ENCODE measurements at places on chromosomes 16 and 17.
A peak's percentile ranks its signal among the peaks of the same experiment; 100 is the strongest.

GRCh38 chr17:55201308-55201932, 63.3 kb upstream of the HLF start:
- DNase-seq, result no peak

DNA sequence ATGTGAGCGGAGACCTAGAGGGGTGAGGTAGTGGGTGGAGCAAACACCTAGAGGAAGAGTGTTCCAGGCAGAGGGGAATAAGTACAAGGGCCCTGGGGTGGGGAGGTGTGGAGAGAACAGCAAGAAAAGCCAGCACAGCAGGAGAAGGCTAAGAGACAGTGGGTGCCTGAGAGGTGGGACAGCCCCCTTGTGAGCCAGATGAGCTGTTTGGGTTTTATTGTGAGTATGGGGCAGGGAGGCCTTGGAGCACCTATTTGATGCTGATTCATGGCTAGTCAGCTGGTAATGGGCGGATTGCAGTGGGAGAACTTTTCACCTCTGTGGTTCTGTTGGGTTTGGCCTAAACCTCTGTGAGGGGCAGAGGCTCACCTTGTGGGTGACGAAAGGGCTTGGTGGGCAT, 68.4 kb downstream of the ABCC1 start:
- DNase-seq, result no peak

DNA sequence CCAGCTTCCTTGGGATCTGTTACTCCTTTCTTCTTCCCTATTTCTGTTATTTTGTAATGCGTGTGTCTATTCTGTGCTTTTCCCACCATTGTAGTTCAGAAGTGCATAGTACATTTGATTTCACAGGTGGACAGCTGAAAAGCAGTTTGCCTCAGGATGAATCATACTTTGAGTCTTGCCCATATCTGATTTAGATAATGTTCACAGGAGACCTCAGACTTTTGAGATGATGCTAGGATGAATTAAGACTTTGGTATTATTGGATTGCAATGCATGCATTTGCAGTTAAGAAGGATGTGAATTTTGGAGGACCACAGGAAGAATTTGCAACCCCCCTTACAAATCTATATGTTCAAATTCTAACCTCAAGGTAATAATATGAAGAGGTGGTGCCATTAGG, 769.6 kb downstream of the CDH11 start:
- DNase-seq, result no peak

- no peak for DNase-seq
Measured at GRCh38 chr16:49716339-49716934, 139.5 kb downstream of the ZNF423 start.

- no peak for DNase-seq
Measured at GRCh38 chr17:33201283-33201682, 91.8 kb downstream of the ASIC2 start.

DNA sequence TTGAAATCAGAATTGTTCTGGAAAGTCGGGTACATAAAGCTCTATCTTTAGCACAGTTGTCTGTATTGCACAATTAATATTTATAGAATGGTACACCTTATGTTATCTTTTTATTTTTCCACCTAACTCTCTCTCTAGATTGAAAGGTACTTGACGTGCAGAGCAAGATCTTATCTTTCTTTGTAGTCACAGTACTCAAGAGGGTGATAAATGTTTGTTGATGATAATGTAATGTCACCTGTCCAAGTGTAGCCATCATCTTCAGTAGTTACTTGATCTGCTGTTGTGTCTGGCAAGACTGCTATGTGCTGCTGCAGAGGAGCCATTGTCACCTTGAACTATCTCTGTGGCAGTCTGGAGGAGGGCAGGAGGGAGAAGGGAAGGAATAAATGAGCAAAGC, 5.3 kb downstream of the HMOX2 start:
- no peak for DNase-seq

- peak; percentile 24 for DNase-seq
Measured at GRCh38 chr17:78661093-78661770, 84.0 kb upstream of the DNAH17 start.

GRCh38 chr16:68920349-68920748, 77.0 kb downstream of the TANGO6 start:
- DNase-seq, result no peak

DNA sequence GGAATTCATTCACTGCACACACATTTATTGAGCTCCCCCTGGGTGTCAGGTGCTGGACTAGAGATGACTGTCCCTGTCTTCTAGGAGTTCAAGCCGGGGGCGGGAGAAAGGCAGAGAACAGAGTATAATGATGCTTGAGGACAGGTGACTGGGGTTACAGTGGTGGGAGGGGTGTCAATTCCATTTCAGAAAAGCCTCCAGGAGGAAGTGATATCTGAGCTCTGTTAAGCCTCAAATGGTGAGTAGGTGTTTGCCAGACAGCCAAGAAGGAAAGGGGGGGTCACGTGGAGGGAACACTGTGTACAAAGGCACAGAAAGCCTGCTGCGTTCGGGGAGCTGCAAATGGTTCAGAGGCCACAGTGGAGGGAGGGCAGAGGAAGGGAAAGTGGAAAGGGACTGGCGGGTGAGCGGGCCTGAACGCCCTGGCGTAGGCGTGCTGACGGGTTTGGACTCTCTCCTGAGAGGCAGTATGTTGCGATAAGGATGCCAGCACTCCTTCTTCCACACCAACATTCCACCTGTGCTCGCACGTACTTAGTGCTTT, 9.7 kb upstream of the NXPH3 start:
- no peak for DNase-seq

DNA sequence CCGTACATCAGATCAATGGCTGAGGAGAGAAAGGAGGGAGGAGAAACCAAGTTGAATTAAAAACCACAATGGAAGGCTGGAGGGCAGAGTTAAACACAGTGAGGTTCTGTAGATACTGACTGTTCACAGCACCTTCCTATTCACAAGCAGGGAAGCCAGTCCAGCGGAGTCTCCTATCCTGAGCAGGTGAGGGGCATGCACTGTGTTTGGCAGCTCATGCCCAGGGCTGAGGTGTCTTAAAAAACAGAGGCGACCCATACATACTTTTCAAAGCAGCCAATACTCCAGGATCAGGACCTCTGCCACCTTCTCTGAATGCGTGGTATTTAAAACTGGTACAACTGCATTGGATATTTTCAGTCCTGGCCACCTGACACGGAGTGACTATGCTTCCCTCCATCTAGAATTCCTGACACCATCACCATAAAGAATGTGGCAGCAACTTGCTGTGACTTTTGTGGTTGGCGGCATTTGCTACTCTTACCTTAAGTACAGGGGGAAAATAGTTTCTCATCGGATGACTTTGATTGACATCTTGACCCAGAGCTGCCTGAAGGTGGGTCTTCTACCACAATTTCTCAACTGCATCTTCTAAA, 21.5 kb downstream of the USP22 start:
- DNase-seq, result no peak

- no peak for DNase-seq
Measured at GRCh38 chr16:31335431-31335830, 19.5 kb upstream of the ITGAX start.

DNA sequence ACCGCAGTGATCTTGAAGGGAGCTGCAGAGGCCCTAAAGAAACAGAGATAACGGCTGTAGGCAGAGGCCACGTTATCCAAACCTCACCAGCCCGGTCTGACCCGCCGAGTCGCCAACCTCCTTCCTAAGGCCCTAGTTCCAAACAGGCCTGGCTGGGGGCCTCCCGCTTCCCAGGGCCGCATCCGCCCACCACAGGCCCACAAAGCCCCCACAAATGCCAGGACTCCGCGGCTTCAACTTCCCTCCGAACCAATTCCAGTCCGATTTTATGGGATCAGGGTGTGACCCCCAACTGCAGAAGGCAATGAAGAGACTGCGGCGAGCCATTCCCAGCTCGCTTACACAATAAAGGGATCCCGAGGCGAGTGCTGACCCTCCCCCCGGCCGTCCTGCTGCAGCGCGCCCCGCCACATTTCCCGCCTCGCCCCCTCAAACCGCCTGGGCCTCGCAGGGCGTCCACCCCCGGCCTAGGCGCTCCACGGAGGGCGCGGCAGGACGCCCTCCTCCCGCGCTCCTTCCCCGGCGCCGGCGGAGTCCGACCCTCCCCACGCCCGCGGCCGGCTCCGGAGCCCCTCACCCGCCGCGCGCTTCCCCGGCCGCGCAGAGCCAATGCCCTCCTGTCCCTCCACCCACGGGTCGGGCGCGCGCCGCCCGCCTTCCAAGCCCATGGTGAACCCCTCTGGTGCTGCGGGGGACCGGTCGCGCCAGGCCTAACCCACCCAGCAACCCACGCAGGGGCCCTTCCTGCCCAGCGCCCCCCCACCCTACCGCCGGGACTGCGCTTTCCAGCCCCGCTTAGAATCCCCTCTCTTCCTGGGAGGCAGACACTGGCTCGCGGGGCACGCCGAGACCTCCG, 926 bp downstream of the MYH10 start:
- DNase-seq, result peak; percentile 36

- no peak for DNase-seq
Measured at GRCh38 chr16:54720259-54720658, 210.4 kb upstream of the IRX5 start.

DNA sequence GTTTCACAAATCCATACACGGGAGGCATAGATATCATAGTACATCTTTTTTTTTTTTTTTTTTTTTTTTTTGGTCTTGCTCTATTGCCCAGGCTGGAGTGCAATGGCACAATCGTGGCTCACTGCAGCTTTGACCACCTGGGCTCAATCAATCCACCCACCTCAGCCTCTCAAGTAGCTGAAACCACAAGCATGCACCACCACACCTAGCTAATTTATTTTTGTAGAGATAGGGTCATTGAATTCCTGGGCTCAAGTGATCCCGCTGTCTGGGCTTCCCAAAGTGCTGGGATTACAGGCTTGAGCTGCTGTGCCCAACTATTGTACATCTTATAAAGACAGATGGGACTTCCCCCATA, 3.5 kb upstream of the RAPGEFL1 start:
- no peak for DNase-seq

GRCh38 chr16:51137097-51137496, 14.0 kb downstream of the SALL1 start:
- no peak for DNase-seq

DNA sequence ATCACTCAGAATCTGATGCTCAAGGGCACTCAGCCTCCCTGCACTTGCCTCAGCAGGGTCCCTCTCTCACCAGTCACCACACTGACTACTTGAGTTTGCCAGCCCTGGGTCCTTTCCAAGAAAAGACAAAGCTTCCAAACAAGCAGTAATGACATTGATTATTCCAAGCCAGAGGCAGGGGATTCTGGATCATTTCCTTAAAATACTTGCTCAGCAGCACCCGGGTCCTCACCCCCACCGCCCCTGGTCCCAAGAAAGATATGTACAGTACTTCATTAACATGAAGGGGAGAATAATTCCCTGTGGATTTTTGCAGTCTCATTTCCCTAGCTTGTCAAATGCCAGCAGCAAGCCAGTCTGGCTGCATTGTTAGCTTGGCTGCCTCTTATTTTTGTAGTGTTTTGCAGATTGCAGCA, 83.2 kb upstream of the GNAO1 start:
- no peak for DNase-seq

DNA sequence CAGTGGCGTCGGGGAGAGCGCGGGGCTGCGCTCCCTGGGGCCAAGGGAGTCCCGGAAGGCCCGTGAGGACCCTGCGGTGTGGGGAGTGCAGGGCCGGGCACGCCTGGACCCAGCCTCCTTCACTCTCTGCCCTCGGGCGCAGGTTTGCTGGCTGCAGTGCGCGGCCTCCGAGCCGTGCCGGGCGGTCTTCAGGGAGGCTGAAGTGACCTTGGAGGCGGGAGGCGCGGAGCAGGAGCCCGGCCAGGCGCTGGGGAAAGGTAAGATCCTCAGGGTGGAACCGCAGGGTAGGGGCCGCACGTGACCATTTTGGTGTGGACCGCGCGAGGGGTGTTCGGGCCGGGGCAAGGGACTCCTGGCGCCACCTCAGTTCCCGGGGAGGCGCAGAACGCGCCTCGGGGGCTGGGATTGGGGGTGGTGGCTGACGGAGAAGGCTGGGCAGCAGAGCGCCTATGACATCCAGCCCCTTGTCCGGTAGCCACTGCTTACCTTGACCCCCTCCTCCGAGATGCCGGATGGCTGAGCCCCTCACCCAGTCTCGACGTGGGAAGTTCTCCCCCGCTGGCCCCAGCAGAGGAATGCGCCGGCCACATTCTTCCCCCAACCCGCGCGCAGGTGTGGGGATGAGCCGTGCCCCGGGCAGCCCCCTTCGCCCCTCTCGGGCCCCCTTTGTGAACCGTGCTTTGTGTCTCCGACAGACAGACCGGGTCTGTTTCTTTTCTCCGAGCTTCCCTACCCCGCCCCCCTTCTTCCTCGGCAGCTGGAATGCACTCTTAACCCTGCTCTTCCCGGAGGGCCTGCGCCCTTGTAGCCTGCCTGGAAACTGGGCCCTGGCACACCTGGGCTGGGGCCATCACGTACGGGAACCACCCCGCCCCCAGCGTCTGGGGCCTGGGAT, 631 bp downstream of the CDH3 start:
- no peak for DNase-seq

GRCh38 chr16:23148166-23148512, 1.1 kb downstream of the USP31 start:
- DNase-seq, result no peak

GRCh38 chr16:64077242-64077641, 1044.6 kb downstream of the CDH11 start:
- DNase-seq, result no peak

- peak; percentile 9 for DNase-seq
Measured at GRCh38 chr16:83714286-83714685, 93.5 kb upstream of the HSBP1 start.

DNA sequence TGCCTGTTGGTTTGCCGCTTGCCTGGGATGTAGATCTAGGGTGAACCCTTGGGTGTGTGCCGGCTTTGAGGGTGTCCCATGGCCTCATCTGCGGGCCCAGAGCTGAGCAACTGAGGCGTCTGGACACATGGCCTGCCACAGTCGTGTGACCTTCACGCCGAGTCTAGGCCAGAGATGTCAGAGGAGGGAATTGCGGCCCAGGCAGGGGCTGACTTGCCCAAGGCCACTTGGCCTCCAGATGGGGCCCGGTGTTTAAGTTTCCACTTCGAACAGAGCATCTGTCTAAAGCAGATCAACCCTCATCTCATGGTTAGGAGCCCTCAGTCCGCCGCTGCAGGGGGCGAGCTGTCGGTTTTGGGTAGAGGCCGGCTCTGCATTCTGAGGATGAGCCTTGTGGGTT, 28.0 kb upstream of the FOXK2 start:
- DNase-seq, result no peak

DNA sequence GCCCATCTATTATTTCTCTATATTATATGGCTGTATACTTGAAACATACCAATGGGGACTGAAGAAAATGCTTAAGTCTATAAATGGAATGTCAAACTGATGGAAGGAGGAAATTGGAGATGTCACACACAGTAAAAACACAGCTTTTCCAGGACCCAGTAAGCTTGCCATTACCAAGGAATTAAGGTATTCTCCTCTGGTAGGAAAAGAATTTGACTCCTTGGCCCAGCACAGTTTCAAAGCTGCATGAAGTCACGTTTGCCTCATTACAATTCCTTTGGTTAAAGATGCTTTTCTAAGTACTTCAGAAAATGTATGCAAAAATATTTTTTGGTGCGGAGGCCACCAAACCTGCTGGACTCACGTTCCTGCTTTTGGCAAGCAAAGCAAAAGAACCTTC, 48.5 kb downstream of the CDH13 start:
- peak; percentile 77 for DNase-seq
